ENCODE measurements at places on chromosomes 2 and 18. TPM values are rescaled to one million over a fixed set of nuclear protein-coding genes. Genes with fewer than 3 reads are reported as not detected.

DNA sequence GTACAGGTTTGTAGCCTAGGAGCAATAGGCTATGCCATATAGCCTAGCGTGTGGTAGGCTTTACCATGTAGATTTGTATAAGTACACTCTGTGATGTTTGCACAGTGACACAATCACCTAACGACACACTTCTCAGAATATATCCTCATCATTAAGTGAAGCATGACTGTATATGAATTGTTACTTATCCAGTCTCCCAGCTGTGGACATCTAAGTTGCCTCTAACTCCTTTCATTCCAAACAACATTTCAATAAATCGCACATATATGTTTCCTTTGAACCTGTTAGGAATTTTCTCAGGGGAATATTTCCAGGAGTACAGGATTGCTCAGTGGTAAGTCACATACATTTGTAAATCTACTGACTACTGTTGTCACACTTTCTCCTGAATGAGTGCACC lies 90.0 kb downstream of the ARHGAP15 start:
- H3K27me3 ChIP-seq: no peaks in the 10 kb centered on the region
- no peaks in the 10 kb centered on the region for H3K4me1 ChIP-seq
- no peak overlapping the region for H3K4me3 ChIP-seq

Gene FSHR
- total RNA-seq: not detected

- no peak overlapping the region for H3K4me3 ChIP-seq
- no peaks in the 10 kb centered on the region for H3K36me3 ChIP-seq
- DNase-seq: no peak
- peaks cover 3% of the 10 kb centered on the region for H3K27me3 ChIP-seq
- H3K27ac ChIP-seq: no peak overlapping the region
- peaks cover 4% of the 10 kb centered on the region for H3K4me1 ChIP-seq
Measured at GRCh38 chr2:85062565-85062964, 70.6 kb upstream of the TCF7L1 start.

GRCh38 chr18:8242151-8242696 lies 367.0 kb upstream of the RAB12 start:
- H3K27ac ChIP-seq: no peak overlapping the region
- no peaks in the 10 kb centered on the region for H3K36me3 ChIP-seq
- H3K4me1 ChIP-seq: no peaks in the 10 kb centered on the region

DNA sequence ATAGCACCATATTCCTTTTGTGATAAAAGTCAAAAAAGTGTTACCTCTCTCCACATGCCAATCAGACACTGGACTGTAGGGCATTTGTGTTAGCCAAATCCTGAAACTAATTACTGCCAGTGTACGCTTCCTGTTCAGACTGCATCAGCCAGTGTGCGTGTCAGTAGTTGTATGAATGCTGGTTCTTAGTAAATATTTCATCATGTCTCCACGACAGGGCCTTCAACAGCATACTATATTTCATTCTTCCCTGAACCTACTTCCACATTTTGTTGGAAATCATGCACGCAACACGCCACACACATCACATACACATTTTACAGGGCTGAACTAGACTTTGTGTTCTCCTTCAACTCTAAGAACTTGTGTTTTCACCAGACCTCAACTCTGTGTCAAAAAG lies 77.5 kb downstream of the EPB41L3 start:
- peaks cover 9% of the 10 kb centered on the region for H3K4me1 ChIP-seq
- no peaks in the 10 kb centered on the region for H3K27me3 ChIP-seq
- no peak overlapping the region for H3K4me3 ChIP-seq
- no peaks in the 10 kb centered on the region for H3K36me3 ChIP-seq
- no peak for DNase-seq

GRCh38 chr18:35888329-35888728 lies 84.2 kb upstream of the RMP24 start:
- H3K27ac ChIP-seq: no peak overlapping the region
- H3K27me3 ChIP-seq: no peaks in the 10 kb centered on the region
- no peaks in the 10 kb centered on the region for H3K36me3 ChIP-seq
- H3K4me3 ChIP-seq: no peak overlapping the region

Gene COL4A3
- total RNA-seq: 46.4 TPM

Gene SCTR
- 21.0 TPM for total RNA-seq

- no peak overlapping the region for H3K27ac ChIP-seq
- DNase-seq: no peak
- no peaks in the 10 kb centered on the region for H3K27me3 ChIP-seq
- H3K4me1 ChIP-seq: peaks cover 61% of the 10 kb centered on the region
- peaks cover 5% of the 10 kb centered on the region for H3K36me3 ChIP-seq
Measured at GRCh38 chr2:98704499-98705332, 26.2 kb downstream of the MGAT4A start.

DNA sequence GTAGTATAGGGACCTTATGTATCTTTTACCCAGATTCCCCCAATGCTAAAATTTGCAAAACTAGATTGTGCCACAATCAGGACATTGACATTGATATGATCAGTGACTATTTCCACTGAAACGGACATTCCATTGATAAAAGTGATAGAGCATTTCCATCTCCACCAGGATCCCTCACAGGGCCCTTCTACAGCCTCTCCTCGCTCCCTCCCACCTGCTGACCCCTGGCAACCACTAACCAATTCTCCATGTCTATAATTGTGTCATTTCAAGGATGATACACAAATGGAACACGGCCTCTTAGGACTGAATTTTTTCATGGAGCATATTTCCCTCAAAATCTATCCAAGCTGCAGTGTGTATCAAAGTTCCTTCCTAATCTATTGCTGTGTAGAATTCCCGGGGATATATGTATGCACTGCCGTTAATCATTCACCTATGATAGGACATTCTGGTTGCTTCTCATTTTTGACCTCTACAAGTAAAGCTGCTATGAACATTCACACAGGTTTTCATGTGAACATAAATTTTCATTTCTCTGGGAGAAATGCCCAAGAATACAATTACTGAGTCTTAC lies 67.3 kb downstream of the UXS1 start:
- no peaks in the 10 kb centered on the region for H3K4me1 ChIP-seq
- H3K36me3 ChIP-seq: peaks cover 22% of the 10 kb centered on the region
- H3K27me3 ChIP-seq: no peaks in the 10 kb centered on the region
- no peak overlapping the region for H3K27ac ChIP-seq

Gene GALNT14
- total RNA-seq: 0.81 TPM

DNA sequence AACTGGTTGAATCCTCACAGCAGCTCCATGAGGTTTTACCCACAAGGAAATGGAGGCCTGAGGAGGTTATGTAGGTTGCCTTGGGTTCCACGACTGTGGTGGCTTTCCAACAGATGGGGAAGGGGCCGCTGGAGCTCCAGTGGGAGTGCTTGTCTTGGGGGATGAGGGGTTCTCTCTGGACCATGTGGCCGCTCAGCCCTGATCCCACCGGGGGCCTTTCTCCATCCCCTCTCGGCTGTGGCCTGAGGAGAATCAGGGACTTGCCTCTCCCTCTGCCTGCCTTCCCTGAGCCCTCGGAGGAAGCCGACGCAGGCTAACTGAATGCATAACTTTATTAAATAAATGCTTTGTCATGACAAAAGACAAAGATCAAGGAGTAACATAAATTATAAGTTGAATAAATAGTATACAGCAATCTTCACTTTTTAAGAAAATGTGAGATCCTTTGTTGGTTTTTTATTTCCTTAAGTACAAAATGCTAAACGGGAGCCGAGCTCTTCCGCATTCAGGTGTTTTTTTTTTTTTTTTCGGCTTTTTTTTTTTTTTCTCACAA lies 23.5 kb downstream of the IGFBP5 start:
- no peaks in the 10 kb centered on the region for H3K27me3 ChIP-seq
- H3K27ac ChIP-seq: no peak overlapping the region
- H3K4me1 ChIP-seq: no peaks in the 10 kb centered on the region

Gene STPG4
- not detected for total RNA-seq

Gene GULP1
- 30.6 TPM for total RNA-seq

GRCh38 chr18:79069717-79070151 lies 540 bp downstream of the ATP9B start:
- H3K4me3 ChIP-seq: peak overlapping the region; percentile 98
- peaks cover 17% of the 10 kb centered on the region for H3K4me1 ChIP-seq
- H3K27ac ChIP-seq: peak overlapping the region; percentile 95
- no peaks in the 10 kb centered on the region for H3K36me3 ChIP-seq
- DNase-seq: no peak

Gene CROCC2
- 0.26 TPM for total RNA-seq

Gene STON1
- 35.2 TPM for total RNA-seq

DNA sequence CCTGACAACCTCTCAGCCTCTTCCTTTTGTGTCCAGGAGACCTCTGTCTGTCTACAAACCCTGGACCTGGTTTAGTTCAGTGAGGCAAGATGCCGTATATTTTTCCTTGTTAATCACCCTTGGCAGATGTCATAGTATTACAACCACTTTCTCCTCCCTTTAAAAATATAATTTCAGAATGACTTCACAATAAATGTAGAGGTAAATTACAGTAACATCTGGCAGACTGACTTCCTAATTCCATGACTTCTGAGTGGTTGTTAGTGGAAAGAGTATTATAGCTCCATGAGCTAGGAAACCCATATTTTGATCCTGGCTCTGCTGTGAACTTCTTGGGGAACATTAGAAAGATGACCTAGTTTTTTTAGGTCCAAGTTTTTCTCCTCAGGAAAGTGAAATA lies 39.5 kb downstream of the SPATS2L start:
- H3K27me3 ChIP-seq: no peaks in the 10 kb centered on the region
- no peaks in the 10 kb centered on the region for H3K36me3 ChIP-seq
- H3K4me3 ChIP-seq: no peak overlapping the region
- H3K4me1 ChIP-seq: no peaks in the 10 kb centered on the region
- DNase-seq: no peak

DNA sequence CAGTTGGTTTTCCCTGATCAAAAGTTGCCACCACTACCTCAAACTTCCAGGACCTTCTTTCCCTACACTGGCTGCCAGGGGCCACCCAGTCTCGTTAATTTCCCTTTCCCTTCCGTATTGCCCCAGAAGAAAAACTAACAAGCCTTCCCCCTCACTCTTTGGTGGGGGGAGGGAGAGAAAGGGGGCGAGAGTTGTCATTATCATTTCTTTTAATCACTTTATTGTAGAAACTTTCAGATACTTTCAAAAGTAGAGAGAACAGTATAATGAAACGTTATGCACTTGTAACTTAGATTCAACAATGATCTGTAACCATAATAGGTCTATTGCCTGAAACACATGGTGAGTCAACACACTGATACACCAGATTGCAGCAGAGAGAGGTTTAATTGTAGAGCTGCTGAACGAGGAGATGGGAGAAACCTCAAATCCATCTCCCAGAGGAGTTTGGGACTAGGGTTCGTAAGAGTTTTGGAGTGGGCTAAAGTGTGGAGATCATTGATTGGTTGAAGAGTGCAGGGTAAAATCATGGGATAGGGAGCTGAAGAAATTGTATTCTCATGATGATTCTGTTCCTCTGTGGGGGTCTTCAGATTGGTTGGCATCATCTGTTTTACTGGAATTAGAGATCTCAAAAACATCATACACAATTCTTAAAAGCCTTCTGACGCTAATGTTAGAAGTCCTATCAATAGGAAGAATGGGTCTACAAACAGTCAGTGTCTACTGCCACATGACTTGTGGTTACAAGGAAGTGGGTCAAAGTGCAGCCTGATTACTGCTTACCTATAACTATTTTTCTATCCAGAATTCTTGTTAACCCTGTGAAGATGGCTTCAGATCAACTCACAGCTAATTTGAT lies 2.6 kb upstream of the RNF149 start:
- no peaks in the 10 kb centered on the region for H3K27me3 ChIP-seq
- H3K4me3 ChIP-seq: no peak overlapping the region
- H3K27ac ChIP-seq: no peak overlapping the region
- no peaks in the 10 kb centered on the region for H3K36me3 ChIP-seq
- peaks cover 8% of the 10 kb centered on the region for H3K4me1 ChIP-seq
- DNase-seq: no peak

- H3K27ac ChIP-seq: peak overlapping the region; percentile 45
- no peak for DNase-seq
- no peaks in the 10 kb centered on the region for H3K36me3 ChIP-seq
- H3K4me1 ChIP-seq: no peaks in the 10 kb centered on the region
- H3K4me3 ChIP-seq: no peak overlapping the region
- no peaks in the 10 kb centered on the region for H3K27me3 ChIP-seq
Measured at GRCh38 chr2:207498427-207498826, 31.3 kb upstream of the CREB1 start.

- no peaks in the 10 kb centered on the region for H3K4me1 ChIP-seq
- no peak overlapping the region for H3K27ac ChIP-seq
- H3K27me3 ChIP-seq: no peaks in the 10 kb centered on the region
- no peaks in the 10 kb centered on the region for H3K36me3 ChIP-seq
- no peak overlapping the region for H3K4me3 ChIP-seq
Measured at GRCh38 chr2:105678346-105678745, 66.4 kb upstream of the NCK2 start.

Gene RTP5
- total RNA-seq: not detected

GRCh38 chr2:95296011-95296410 lies 1.1 kb upstream of the KCNIP3 start:
- no peak overlapping the region for H3K27ac ChIP-seq
- no peak for DNase-seq
- no peaks in the 10 kb centered on the region for H3K36me3 ChIP-seq
- no peak overlapping the region for H3K4me3 ChIP-seq
- no peaks in the 10 kb centered on the region for H3K4me1 ChIP-seq
- H3K27me3 ChIP-seq: peaks cover 7% of the 10 kb centered on the region

GRCh38 chr2:3649581-3649980 lies 8.4 kb upstream of the ALLC start:
- H3K27me3 ChIP-seq: no peaks in the 10 kb centered on the region
- H3K4me1 ChIP-seq: peaks cover 5% of the 10 kb centered on the region
- no peaks in the 10 kb centered on the region for H3K36me3 ChIP-seq
- no peak overlapping the region for H3K4me3 ChIP-seq
- no peak overlapping the region for H3K27ac ChIP-seq

Gene FBLN7
- total RNA-seq: 5.4 TPM

DNA sequence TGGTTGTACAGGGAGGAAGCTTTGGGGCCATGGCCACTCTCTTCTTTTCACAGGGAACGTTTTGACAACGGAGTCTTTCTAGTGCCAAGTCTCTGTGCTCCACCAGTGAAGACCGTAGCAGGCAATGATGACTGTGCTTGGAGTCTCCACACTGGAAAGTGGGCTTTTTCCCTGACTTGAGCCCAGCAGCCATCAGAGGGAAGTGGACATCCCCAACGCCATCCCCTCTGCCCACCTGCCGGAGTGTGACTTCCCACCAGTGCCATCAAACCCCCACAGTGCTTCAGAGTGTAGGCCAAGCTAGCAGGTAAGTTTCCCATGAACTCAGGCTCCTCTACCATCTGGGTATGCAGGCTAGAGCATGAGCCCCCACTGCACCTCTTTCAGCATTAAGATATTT lies 78.7 kb downstream of the APOB start:
- no peaks in the 10 kb centered on the region for H3K4me1 ChIP-seq
- H3K4me3 ChIP-seq: no peak overlapping the region
- no peak overlapping the region for H3K27ac ChIP-seq

Gene MEIS1
- total RNA-seq: 48.0 TPM

- no peak overlapping the region for H3K4me3 ChIP-seq
- H3K27me3 ChIP-seq: no peaks in the 10 kb centered on the region
- no peaks in the 10 kb centered on the region for H3K36me3 ChIP-seq
- DNase-seq: no peak
- H3K27ac ChIP-seq: no peak overlapping the region
Measured at GRCh38 chr2:183575481-183575880, 451.2 kb downstream of the NUP35 start.

GRCh38 chr18:69981948-69982347 lies 34.3 kb upstream of the CD226 start:
- H3K27ac ChIP-seq: no peak overlapping the region
- peaks cover 2% of the 10 kb centered on the region for H3K4me1 ChIP-seq
- H3K27me3 ChIP-seq: no peaks in the 10 kb centered on the region
- H3K4me3 ChIP-seq: no peak overlapping the region
